Stimulated activated CD8-positive, alpha-beta memory T cell treated with anti-CD3 and anti-CD28 coated beads, Interleukin-15, amount 100 ng/mL, for 24 hours (primary cell): ENCODE measurements at places on chromosomes 7 and 10.

DNA sequence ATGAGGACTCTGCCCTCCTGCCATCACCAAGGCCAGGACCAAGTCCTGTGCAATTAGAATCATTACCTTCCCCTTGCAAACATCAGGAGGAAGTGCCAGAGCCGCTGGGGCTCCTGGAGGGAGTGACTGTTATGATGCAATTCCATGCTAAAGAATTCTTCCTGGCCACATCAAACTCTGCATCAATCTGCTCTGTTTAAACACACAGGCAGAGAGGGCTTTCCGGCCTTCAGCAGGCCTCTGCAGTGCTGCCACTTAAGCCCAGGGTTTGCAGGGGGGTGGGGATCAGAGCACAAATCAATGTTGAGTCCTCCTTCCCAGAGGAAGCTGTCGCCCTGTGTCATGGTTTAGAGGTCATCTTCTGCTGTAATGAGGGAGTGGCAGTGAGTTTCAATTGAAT is 58.1 kb downstream of the CTBP2 start:
- no peak for DNase-seq

- no peak for DNase-seq
These were observed 655.0 kb upstream of the MGMT start for GRCh38 chr10:128812000-128812399.

GRCh38 chr10:60098677-60099601 is 192.6 kb upstream of the CCDC6 start:
- no peak for DNase-seq

DNA sequence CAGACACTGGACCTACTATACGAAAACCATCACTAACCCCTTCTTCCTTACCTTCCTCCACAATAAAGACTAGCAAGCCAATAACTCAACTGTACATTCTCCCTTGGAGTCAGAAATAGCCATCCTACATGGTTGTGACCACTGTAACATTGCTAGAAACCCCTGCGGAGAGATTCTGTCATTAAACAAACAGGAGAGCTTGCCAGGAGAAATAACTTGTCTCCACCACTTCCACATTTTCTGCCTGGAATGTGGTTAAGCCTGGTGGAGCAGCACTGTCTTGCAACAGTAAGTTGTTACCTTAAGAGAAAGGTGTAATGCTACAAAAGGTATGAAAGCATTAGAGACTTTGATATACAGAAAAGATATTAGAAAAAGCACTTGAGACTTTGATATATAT is 45.8 kb downstream of the THSD7A start:
- no peak for DNase-seq

DNA sequence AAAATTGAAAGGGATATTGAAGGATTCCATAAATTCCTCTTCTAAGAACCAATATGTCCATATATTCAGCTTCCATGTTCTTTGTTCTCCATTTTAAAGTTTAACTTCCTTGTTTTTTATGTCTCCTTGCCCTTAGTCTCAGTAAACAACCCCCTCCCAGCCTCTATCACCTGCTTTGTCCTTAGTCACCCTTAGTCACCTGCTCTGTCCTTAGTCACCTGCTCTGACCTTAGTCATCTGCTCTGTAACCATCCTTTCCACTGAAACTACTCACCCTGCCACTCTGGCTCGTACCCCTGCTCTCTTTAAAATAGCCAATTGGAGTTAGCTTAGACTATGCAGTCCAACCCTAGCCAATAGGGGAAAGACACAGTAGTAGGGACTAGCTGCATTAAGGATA is 136.2 kb upstream of the TMEM106B start:
- DNase-seq, result no peak
